ENCODE measurements at places on chromosomes 1 and 21.

DNA sequence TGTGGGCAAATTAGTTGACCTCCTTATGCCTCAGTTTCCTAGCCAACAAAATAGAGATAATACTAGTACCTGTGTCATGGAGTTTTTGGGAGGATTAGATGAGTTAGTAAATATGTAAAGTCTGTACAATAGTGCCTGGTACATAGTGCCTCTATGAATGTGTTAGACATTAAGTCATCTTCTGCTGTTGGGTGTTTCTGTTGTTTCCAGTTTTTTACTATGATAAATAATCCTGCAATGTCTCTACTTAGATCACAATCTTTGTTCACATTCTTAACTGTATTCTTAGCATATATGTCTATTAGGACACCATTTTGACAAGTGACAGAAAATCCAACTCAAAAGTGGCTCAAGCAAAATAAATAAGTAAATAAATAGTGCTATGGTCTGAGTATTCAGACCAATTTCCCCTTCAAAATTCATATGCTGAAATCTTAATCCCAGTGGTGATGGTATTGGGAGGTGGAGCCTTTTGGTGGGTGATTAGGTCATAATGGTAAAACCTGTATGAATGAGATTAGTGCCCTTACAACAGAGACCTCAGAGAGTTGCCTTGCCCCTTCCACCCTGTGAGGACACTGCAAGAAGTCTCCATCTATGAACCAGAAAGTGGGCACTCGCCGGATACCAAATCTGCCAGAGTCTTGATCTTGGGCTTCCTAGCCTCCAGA lies 84.3 kb downstream of the DIRAS3 start:
- no peak for DNase-seq

DNA sequence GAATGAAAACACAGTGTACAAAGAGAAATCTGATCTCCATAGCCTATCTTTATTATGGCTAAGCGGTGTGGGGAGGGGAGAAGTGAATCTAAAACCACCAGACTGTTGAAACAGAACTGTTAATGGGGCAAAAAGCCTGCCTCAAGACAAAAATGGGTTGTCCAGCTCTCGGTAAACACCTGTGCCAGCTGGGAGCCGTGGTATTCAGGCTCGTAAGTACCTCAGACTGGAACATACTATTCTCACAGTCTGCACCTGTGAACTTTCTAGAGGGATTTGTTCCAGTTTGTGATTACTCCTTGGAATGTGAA lies 42.7 kb upstream of the ATP1A1 start:
- DNase-seq, result no peak

DNA sequence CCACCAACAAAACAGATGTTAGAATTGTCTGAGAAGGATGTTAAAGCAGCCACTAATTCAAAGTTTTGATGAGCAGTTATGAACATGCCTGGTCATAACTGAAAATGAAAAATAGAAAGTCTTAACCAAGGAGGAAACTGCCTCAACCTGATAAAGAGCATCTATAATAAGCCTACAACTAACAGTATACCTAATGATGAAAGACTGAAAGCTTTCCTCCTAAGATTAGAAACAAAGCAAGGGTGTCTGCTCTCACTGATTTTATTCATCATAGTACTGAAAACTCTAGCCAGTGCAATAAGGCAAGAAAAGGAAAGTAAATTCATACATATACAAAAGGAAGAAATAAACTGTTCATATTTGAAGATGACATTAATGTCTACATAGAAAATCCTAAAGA lies 82.0 kb downstream of the KCNK1 start:
- no peak for DNase-seq

GRCh38 chr1:114956570-114956969 lies 73.1 kb upstream of the TSHB start:
- DNase-seq, result no peak

DNA sequence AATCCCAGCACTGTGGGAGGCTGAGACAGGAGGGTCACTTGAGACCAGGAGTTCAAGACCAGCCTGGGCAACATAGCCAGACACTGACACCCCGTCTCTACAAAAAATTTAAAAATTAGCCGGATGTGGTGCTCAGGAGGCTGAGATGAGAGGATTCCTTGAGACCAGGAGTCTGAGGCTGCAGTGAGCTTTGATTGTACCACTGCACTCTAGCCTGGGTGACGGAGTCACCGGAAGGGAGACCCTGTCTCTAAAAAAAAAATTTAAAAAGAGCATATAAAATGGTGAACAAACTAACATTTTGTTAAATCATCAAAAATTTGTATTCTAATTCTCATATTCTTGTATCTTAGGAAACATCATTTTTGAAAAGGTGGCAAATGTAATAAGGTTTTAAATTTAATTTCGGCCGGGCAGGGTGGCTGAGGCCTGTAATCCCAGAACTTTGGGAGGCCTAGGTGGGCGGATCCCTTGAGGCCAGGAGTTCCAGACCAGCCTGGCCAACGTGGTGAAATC lies 27.1 kb downstream of the MAB21L3 start:
- DNase-seq, result no peak

DNA sequence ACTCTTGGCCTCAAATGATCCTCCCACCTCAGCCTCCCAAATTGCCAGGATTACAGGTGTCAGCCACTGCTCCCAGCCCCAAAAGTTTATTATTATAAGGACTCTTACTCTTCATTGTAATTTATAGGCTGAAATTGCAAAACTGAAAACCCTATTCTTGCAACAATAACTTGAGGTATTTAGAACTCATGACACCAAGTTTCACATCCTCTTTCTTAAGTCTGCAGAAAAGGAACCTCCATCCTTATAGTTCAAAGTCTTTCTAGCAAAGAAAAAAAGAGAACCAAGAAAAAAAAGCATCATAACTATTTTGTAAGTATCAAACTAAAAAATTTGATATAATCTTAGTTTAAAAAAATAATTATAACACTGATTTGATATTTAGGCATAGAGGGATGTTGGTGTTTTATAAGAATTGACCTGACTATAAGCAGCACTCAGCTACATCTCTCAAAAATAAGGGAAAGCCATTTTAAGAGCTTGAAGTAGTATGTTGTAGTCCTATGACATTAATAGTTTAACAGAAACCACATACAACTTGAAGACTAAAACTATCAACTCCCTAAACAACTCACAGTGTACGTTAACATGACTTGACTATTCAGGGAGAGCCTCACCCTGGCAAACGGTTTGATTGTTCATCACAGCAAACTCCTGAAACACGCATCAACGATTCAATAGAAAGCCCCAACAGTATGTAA lies 122.4 kb downstream of the AKT3 start:
- DNase-seq, result no peak
